ENCODE measurements at places on chromosomes 2 and 18. TPM values are rescaled to one million over a fixed set of nuclear protein-coding genes. Genes with fewer than 3 reads are reported as not detected.

The ZC3H15 gene
- total RNA-seq = 125 TPM

The SH3BP4 gene
- 28.1 TPM for total RNA-seq

The CD226 gene
- total RNA-seq = not detected

The FAM136A gene
- 37.8 TPM for total RNA-seq

The SELENOI gene
- total RNA-seq = 16.2 TPM

The BCL11A gene
- total RNA-seq = under 0.01 TPM

The PLEKHB2 gene
- 117 TPM for total RNA-seq

The C2orf80 gene
- not detected for total RNA-seq

The MFSD2B gene
- 0.61 TPM for total RNA-seq

The GYPC gene
- 1.5 TPM for total RNA-seq

The EML4 gene
- total RNA-seq = 27.5 TPM

The MARCHF4 gene
- total RNA-seq = 6.2 TPM

The SPAST gene
- 29.6 TPM for total RNA-seq

The CXCR2 gene
- not detected for total RNA-seq

The GLI2 gene
- total RNA-seq = 0.30 TPM

The LHCGR gene
- not detected for total RNA-seq

The CYTIP gene
- not detected for total RNA-seq

The IL1RL1 gene
- total RNA-seq = 68.5 TPM

The SLC5A7 gene
- not detected for total RNA-seq

The TM4SF20 gene
- total RNA-seq = not detected

The ARHGEF4 gene
- total RNA-seq = not detected

The STK39 gene
- total RNA-seq = 6.7 TPM

The REG1A gene
- not detected for total RNA-seq

The RGPD3 gene
- total RNA-seq = 0.32 TPM

The NEB gene
- total RNA-seq = 0.32 TPM

The TRMT61B gene
- 13.3 TPM for total RNA-seq

The GPR55 gene
- total RNA-seq = not detected

The CFAP210 gene
- not detected for total RNA-seq

The HES6 gene
- total RNA-seq = 8.8 TPM

The AKAIN1 gene
- total RNA-seq = not detected

The COX7A2L gene
- total RNA-seq = 233 TPM

The SERPINB11 gene
- not detected for total RNA-seq

The RHBDD1 gene
- total RNA-seq = 6.4 TPM

The PHOSPHO2 gene
- 2.3 TPM for total RNA-seq

The MAIP1 gene
- total RNA-seq = 28.9 TPM

The PROKR1 gene
- total RNA-seq = not detected

The VAMP5 gene
- total RNA-seq = 80.7 TPM

The DUSP2 gene
- total RNA-seq = 0.65 TPM

The ADAM23 gene
- 9.6 TPM for total RNA-seq

The ANKRD53 gene
- 0.32 TPM for total RNA-seq

The VWC2L gene
- not detected for total RNA-seq

The CYP26B1 gene
- total RNA-seq = under 0.01 TPM

The SCG2 gene
- 0.15 TPM for total RNA-seq

The ITM2C gene
- total RNA-seq = 15.6 TPM

The SALL3 gene
- not detected for total RNA-seq

The TMEM163 gene
- total RNA-seq = 1.9 TPM

The GAREM2 gene
- 0.61 TPM for total RNA-seq

The LBX2 gene
- 1.6 TPM for total RNA-seq

The TUBB8B gene
- total RNA-seq = not detected

The RNU2-63P gene
- 88.5 TPM for total RNA-seq

The GAL3ST2 gene
- not detected for total RNA-seq

The ABHD1 gene
- not detected for total RNA-seq

The CCDC148 gene
- under 0.01 TPM for total RNA-seq

The UNC80 gene
- total RNA-seq = not detected
